HTR-8/SVneo (cell line): ENCODE measurements at places on chromosomes 4 and X.

- DNase-seq = no peak
Observed at GRCh38 chr4:100366213-100366612, 151.6 kb downstream of the EMCN start.

DNA sequence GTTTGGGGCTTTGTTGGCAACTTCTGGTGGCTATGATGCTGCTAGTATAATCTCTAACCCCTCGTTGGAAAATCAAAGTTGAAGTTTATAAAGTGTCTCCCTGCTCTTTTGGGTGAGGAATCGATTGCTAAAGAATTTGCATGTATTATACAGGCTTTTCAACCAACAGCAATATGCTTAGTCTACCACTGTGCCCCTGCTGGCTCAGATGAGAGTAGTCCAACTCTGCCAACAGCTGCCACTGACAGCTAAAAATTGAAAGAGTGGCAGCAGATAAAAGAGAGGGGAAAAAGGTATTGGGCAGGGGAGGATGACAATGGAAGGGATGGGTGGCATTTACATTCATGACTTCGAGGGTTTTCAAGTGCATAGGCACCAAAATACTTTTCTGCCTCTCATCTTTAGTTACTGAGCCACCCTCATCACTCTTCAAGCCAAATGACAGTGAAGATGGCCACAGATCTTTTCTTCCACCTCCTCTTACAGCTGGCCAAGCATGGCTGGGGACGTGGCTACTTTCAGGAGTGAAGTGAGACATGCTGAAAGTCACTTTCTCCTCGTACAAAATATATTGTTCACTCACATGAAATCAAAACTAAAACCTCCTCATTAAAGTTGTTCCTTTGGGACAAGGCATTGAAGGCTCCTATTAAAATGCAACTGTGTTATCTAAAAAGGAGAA lies 2.7 kb upstream of the GRIA3 start:
- no peak for DNase-seq

DNA sequence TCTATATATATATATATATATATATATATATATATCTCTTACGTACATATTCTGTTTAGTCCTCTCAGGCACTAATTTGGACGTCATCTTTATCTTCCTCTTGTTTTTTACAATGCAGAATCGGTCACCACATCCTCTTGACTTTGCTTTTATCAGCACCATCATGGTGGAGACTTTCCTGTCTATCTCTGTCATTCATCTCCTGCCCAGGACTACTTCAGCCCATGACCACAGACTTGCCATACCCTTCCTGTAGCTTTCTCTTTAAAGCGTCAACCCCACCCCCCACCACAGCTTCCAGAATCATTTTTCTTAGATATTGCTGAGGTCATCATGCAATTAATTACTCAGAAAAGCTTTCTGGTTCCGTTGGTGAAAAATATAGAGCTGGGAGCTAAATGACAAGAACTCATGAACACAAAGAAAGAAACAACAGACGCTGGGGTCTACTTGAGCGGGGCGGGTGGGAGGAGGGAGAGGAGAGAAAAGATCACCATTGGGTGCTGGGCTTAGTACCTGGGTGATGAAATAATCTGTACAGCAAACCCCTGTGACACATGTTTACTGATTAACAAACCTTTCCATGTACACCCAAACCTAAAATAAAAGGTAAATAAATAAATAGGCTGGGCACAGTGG lies 30.5 kb upstream of the PRKX start:
- no peak for DNase-seq

- DNase-seq = no peak
Observed at GRCh38 chr4:114005569-114006442, 26.4 kb upstream of the ARSJ start.

DNA sequence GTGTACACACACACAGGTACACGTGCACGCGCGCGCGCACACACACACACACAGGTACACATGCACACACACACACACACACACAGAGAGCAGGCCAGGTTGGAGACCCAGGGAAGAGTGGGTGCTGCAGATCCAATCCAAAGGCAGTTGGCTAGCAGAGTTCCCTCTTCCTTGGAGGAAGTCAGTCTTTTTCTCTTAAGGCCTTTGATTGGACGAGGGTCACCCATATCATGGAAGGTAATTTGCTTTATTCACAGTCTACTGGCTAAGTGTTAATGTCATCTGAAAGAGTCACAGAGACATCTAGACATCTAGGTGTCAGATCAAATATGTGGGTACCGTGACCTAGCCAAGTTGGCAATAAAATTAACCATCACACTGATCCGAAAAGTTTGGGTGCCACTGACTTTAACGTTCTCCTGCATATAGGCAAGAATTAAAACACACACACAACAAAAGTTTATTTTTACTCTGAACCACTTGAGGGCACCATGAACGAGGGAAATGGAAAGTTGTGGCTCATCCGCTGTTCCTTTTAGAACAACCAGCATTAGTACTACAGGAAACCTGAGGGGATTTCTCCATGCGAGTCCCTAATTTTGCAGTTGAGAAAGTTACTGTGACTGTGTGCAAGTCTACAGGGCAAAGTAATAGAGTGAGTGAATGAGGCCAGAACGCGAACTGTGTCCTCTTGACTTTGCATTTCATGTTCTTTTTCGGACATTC lies 66.0 kb upstream of the STOX2 start:
- DNase-seq = peak; percentile 18

DNA sequence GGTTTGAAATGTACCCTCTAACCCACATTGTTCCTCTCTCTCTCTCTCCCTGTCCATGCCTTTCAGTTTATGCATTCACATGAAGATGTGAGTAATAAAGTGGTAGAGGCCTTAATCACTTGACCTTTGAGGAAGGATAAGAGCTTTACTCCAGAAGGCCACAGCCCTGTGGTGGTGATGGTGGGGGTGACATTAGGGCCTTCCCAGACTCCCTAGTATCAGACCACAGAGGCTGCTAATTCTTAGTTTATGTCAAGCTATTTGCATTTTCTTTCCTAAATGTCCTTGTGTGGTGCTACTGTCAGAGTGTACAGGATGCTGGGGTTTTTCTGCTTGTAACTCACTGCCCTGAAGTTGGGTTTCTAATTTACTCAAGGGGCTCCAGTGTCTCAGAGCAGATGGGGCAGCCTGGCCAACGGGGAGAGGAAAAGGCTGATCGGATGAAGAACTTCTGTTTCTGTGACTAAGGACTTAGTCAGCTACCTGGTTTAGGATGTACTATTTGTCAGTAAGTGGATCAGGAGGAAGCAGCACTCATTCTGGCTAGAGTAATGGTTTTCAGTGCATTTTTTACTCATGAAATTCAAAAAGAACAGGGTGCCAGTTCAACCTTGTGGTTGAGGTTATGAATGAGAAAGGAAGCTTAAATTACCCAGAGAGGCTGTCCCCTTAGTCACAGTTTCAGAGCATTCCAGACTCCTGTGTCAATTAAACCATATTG lies 509.6 kb upstream of the DIPK2B start:
- DNase-seq = peak; percentile 4

DNA sequence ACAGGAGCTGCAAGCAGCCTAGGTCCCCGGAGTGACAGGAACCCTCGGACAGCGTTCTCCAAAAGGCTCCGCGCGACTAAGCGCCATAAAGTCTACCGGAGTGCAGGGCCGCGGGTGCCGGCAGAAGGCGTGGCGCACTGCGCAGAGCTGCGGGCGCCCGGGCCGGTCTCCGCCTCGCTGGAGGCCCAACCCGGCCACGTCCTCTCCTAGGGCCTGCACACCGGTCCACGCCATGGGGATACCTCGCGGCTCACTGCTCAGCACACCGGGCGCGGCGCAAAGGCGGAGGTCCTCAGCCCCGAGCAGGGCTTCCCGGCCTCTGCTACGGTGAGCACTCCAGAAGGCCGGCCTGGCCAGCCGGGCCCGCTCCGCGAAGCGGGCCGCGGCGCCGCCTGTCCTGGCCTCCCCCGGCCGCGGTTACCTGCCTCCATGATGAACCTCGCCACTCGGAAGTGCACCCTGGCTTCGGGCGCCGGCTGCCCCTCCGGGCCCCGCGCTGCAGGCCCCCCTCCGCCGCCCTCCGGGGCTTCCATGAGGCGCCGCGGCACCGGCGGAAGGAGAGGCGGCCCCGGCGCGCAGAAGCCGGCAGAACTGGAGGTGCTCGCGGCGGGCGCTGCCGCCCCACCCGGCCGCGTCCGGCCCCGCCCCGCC lies at the start of gene CCNQ:
Gene CCNQ, minus strand, starts transcription at position 599 of the 651 bp plus-strand sequence. Its CDS starts 66 bp downstream, at position 533.
- DNase-seq = no peak
